ENCODE measurements at places on chromosomes 12 and 14.
A peak's percentile ranks its signal among the peaks of the same experiment; 100 is the strongest.

GRCh38 chr12:44307506-44308168 lies 471.8 kb downstream of the TMEM117 start:
- no peak for DNase-seq

DNA sequence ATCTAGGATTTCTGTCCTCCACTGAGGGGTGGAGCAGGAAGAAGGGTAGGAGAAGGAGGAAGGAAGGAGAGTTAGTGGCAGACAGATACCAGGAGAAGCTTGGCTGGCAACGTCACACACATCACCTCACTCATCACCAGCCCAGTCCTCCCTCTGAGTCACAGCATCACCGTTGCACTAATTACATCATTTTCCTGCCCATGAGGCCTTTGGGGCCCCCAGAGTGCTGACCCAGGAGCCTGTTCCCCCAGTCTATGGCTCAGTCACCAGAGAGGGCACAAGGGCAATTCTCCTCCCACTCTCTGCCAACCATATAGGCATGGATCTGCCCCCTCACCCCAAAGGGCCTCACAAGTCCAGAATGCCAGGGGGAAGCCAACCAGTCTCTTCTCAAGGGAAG lies 4.6 kb downstream of the RND1 start:
- no peak for DNase-seq

DNA sequence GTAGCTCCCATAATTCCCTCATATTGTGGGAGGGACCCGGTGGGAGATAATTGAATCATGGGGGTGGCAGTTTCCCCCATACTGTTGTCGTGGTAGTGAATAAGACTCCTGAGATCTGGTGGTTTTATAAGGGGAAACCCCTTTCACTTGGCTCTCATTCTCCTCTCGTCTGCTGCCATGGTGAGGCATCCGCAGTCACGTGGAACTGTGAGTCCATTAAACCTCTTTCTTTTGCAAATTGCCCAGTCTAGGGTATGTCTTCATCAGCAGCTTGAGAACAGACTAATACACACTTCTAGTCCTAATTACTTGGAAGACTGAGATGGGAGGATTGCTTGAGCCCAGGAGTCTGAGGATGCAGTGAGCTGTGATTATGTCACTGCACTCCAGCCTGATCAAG lies 64.4 kb downstream of the TMX1 start:
- DNase-seq, result no peak

- DNase-seq, result no peak
Observed at GRCh38 chr14:33254861-33255395, 316.2 kb downstream of the NPAS3 start.

- DNase-seq, result no peak
Observed at GRCh38 chr14:42002141-42002540, 395.5 kb downstream of the LRFN5 start.

- no peak for DNase-seq
Observed at GRCh38 chr12:71461787-71462328, 22.3 kb downstream of the LGR5 start.

GRCh38 chr14:34014936-34015335 lies 64.1 kb upstream of the EGLN3 start:
- DNase-seq, result no peak

DNA sequence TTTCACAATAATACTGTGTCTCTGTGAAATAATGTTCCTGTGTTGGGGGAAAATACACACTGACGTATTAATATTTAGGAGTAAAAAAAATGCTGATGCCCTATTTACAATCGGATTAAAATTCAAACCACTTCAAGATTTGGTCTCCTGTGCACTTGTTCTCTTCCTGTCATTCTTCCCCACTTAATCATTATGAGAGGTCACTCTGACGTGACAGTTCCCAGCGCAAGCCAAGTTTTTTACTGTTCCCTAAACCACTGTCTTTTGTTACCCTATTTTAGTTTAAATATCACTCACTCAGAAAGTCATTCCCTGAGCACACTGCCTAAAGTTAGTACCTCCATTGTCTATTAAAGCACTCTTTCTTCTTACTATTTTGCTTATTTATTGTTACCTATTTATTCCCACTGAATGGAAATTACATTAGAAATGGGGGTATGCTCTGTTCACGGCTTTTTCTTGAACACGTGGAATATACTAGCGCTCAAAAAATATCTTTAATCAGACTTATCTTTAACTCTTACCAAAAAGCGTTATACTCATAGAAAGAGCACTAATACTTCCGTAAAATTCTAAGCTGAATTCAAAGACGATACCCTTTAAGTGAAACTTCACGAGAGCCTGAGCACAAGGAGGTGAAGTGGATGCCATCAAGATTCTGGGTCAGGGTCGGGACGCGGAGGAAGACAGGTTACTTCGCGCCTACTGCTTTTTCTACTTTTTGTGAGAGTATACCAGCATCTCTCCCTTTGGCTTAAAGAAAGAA lies 670 bp upstream of the PSMA3 start:
- no peak for DNase-seq

- DNase-seq, result no peak
Observed at GRCh38 chr14:103733651-103734050, 18.0 kb downstream of the ZFYVE21 start.

- no peak for DNase-seq
Observed at GRCh38 chr12:119684711-119685369, 16.9 kb downstream of the PRKAB1 start.

DNA sequence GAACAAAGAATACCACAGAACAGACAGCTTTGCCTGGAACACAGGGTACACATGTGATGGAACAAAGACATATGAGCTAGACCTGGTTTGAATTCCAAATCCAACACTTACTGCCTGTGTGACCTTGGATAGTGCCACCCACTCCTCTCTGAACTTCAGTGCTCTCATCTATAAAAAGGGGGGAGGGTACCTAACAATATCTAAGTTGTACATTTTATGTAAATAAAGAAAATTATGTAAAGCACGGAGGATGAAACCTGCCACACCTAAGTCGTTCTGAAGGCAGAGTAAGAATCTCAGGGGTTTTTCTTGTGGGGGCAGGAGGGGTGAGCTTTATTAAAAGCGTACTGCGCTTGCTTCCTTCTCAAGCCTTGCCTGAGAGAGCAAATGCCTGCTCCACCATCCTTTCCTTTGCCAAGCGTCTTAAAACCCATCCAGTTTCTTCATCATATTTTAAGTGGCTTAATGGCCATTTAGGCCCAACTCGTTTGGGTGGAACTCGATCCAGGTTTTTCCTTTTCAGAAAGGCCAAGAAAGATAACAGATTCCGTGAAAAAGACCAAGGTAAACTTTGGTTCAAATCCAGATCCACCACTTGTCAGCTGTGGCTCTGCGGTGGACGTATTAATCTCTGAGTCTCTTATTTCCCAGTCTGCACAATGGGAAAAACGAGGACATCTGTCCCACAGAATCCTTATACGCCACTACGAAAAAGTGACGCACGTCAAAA lies 946 bp downstream of the DDX24 start:
- peak; percentile 29 for DNase-seq

DNA sequence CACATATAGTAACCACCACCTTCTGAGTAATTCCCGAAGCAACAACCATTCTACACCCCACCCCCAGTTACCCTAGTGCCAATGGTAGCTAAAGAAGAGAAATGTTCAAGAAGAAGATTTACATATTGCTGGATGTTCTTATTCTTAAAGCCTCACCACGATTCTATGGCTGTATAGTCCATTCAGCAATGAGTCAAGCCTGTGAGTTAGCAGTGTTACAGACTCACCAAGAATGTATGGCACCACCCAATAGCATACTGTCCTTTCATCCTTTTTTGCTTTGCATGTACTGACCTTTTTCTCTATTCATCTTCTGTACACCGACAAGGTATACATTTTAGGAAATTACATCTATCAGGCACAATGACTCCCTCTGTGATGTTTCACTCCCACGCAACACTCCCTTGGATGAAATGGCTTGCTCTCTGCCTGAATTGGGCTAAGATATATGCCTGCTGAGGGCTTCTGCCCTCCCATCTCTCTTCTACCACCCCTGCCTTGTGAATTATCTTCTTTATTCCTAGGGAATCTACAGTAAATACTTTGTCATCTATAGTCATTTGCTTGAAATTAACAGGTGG lies 945.8 kb downstream of the DIO2 start:
- DNase-seq, result no peak

DNA sequence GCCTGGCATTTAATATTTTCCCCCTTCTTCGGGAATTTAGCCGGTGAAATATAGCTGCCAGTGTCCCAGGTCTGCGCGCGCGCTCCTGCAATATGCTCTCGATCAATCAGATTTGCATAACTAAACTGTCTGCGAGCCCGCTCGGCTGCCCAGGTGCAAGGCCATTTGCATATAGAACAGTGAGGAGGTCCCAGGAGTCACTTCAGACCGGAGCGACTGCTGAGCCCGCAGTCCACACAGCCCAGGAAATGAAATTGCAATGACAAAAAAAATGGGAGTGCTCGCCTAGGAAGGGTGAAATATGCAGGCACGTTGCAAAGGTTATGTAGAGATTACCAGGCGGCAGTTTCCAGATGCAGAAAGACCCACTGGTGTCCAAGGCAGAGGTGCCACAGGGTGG lies 228.5 kb downstream of the VRK1 start:
- DNase-seq, result no peak

- no peak for DNase-seq
Observed at GRCh38 chr14:68168460-68169109, 349.0 kb downstream of the RAD51B start.

DNA sequence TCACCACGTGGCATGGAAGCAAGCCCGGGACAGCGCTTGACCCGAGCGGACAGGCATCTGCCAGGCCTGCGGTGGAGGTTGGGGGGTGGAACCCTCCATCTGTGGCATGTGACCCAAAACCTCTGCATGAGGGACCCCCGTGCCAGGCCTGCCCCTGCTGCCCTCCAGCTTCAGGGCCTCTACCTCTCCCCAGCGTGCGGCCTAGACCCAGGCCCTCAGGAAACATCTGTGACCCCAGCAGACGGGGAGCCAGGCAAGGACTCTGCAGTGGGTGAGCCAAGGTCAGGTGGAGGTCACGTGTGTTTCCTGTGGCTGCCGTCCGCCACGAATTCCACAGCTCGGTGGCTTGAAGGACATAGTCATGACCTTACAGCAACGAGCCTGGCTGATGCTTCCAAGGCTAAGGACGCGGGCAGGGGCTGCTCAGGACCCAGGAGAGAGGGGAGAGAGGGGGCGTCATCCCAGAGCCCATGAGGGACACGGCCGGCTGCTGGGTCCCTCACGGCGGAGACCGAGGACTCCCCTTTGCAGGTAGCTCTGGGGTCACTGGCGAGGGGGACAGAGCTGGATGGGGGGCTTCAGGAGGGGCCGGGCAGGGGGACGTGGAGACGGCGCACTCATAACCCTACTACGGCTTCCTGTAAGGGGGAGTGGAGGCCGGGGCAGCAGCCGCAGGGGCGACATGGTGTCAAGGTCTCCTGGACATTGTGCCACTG lies 91.5 kb downstream of the GALNT9 start:
- no peak for DNase-seq

DNA sequence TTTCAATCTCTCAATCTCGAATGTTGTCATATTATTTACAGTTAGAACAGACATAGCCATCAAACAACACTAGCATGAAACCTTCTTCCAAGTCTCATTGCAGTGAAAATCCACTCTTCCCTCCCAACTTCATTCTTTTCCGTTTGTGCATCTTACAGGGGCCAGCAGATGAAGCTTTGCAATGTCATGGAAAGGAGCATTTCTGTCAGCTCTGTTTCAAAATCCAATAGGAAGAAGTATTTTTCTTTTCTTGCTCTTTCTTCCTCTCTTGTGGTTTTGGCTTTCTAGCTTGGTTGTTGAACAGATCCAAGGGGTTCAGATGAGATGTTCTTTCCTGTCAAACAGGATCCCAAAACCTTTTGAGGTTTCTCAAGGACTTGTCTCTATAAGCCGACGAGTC lies 416.6 kb downstream of the AEBP2 start:
- DNase-seq, result no peak

DNA sequence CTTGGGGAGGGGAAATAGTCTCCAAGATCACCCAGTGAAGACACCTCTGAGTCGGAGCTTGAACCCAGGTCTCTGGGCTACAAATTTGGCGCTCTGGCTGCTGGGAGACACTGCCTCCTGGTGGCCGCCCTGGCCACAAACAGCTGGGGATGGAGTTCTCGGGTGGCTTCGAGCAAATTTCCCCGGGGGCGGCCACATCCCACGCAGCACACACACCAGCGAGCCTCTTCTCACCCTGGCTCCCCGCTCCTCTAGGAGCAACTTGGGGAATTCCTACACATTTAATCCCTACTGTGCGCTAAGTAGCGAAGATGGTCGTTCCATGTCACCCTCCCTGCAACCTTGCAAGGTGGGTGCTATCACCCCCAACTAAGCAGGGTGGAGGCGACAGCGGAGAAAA lies 66.2 kb upstream of the BEGAIN start:
- peak; percentile 33 for DNase-seq

DNA sequence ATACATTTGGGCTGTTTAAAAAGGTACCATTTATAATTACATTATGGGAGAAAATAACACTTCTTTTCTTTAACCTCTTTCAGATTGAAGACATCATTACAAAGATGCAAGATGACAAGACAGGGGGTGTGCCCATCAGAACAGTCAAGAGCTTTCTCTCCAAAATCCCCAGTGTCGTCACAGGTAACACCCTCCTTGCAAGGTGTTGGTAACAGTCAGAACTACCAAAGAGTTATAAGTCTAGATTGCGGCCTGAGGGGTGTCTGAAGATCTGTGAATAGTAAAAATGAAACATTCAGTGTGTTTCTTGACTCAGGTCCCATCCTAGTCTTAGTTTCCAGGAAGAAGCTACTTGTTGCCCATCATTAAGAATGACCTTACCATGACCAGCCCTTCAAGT lies 419.8 kb downstream of the RGS6 start:
- no peak for DNase-seq

GRCh38 chr12:85998074-85998473 lies 124.0 kb downstream of the NTS start:
- no peak for DNase-seq

GRCh38 chr14:95543021-95543420 lies 8.2 kb downstream of the GLRX5 start:
- DNase-seq, result no peak

DNA sequence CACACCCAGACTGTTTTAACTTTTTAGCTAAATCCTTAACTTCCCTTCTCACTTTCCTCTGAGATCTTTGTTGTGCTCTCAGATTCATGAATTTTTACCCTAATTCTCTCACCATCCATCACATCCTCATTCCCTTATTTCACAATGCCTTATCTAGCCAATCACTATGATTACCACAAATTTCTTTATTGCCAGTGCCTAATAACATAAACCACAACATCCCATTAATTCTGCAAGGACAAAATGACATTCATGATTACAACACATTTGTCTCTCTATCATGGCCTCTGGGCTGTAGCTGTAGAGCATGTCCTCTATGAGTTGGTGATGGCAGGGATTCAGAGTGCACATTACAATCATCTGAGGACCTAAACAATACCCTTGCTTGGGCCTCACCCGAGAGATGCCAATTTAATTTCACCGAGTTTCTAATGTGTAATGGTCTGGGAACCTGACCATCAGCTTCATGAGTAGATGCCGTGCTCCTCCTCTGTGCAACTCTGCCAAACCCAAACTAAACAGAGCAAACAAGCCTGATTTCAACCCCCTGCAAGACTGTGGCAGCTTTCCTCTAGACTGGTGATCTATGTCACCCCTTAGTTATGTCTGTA lies 99.3 kb downstream of the SPTSSA start:
- no peak for DNase-seq

- DNase-seq, result no peak
Observed at GRCh38 chr12:109199324-109199723, 82.9 kb downstream of the ACACB start.
